ENCODE measurements at places on chromosomes 6 and 20. TPM values are rescaled to one million over a fixed set of nuclear protein-coding genes. Genes with fewer than 3 reads are reported as not detected.

EEF1E1 gene
- 60.9 TPM for total RNA-seq

GRCh38 chr20:63463400-63464288 lies 8.8 kb downstream of the KCNQ2 start:
- DNase-seq: no peak

GRCh38 chr20:45017857-45018256 lies 51.5 kb downstream of the STK4 start:
- no peak for DNase-seq

SLC17A2 gene
- total RNA-seq: not detected

SLC4A11 gene
- 0.87 TPM for total RNA-seq

DNA sequence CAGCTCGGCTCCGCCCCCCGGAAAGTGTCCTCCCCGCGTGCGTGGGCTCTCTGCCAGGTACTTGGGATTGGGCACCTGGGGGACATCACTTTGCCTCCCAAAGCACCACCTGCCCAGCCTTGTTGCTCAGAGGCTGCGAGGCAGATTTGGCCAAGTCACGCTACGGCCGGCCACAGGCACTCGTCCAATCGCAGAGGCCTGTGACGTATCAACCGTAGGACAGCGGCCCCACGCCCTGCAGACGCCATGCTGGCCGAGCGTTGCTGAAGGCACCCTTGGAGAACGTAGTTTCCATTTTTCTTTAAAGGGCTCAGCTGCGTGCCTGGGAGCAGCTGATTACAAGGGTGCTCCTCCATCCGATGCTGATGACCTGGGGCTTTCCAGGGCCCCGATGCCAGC lies 3.1 kb downstream of the NTSR1 start:
- no peak for DNase-seq
